ENCODE measurements at places on chromosomes 1 and 21. TPM values are rescaled to one million over a fixed set of nuclear protein-coding genes. Genes with fewer than 3 reads are reported as not detected.

Gene S100A14
- total RNA-seq: 0.36 TPM

Gene CFAP141
- total RNA-seq: not detected

Gene CITED4
- total RNA-seq: 44.1 TPM

Gene EFNA3
- 4.0 TPM for total RNA-seq

Gene LINGO4
- not detected for total RNA-seq

Gene S100A7
- not detected for total RNA-seq

Gene VTCN1
- 0.17 TPM for total RNA-seq

Gene SELENBP1
- total RNA-seq: 6.2 TPM

Gene DNAH14
- total RNA-seq: 16.3 TPM

Gene HPCA
- 0.14 TPM for total RNA-seq

Gene NTRK1
- 0.14 TPM for total RNA-seq

Gene KRTAP12-2
- total RNA-seq: not detected

Gene IL12RB2
- total RNA-seq: not detected

Gene SMIM12
- total RNA-seq: 54.9 TPM

Gene PRSS38
- total RNA-seq: not detected

Gene EDN2
- 2.8 TPM for total RNA-seq

Gene RHCE
- total RNA-seq: 0.19 TPM
